ENCODE measurements at places on chromosomes 1 and 21. TPM values are rescaled to one million over a fixed set of nuclear protein-coding genes. Genes with fewer than 3 reads are reported as not detected.
A peak's percentile ranks its signal among the peaks of the same experiment; 100 is the strongest.

Gene SLC2A5
- 0.14 TPM for total RNA-seq

Gene DNAJC28
- total RNA-seq: 1.2 TPM

Gene CELA3B
- not detected for total RNA-seq

Gene SMAP2
- total RNA-seq: 20.9 TPM

Gene KPRP
- 0.78 TPM for total RNA-seq

GRCh38 chr21:31901315-31901714 lies 28.5 kb downstream of the HUNK start:
- no peak for DNase-seq

DNA sequence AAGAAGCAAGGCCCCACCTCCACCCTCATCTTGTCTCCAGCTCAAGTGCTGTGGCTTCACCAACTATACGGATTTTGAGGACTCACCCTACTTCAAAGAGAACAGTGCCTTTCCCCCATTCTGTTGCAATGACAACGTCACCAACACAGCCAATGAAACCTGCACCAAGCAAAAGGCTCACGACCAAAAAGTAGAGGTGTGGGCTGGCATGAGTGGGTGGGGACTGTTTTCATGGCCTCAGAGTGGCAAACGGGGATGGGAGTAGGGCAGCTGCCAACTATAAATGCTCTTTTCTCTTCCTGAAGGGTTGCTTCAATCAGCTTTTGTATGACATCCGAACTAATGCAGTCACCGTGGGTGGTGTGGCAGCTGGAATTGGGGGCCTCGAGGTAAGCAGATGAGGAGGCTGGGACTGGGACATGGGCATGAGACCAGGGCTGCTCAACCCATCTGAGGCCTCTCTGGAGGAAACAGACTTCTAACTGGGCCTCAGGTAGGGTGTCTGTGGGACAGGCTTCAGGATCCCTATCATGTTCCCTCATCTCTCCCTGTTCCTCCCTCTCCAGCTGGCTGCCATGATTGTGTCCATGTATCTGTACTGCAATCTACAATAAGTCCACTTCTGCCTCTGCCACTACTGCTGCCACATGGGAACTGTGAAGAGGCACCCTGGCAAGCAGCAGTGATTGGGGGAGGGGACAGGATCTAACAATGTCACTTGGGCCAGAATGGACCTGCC lies 8.8 kb upstream of the P3R3URF start:
- no peak for DNase-seq

GRCh38 chr21:39527664-39528381 lies 76.1 kb downstream of the SH3BGR start:
- DNase-seq: no peak

- no peak for DNase-seq
These were observed 85.5 kb downstream of the KCND3 start for GRCh38 chr1:111903871-111904449.

- no peak for DNase-seq
These were observed 142.4 kb downstream of the MACF1 start for GRCh38 chr1:39346872-39347271.

GRCh38 chr1:108685529-108685928 lies 6.6 kb upstream of the PRPF38B start:
- DNase-seq: no peak

DNA sequence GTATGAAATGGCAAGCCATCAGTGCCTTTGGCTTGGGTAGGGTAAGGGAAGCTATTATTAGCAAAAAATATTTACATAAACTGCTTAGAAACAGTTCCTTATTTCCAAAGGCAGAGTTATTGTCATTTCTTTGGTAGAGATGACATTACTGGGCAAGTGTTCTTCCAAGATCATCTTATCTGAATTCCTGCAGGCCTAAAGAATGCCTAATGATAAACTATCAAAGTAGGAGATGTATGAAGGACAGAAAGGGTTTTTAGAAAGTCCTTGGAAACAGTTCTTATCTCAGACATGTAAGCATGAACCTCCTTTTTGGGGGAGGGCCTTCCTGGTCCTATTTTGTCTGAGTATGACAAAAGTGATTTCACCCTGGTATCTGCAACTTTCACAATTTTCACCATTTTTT lies 5.1 kb upstream of the FRRS1 start:
- no peak for DNase-seq

- no peak for DNase-seq
These were observed 103.5 kb downstream of the HMCN1 start for GRCh38 chr1:185837711-185838110.

- DNase-seq: peak; percentile 85
These were observed 23.3 kb downstream of the KIRREL1 start for GRCh38 chr1:158016651-158017335.

GRCh38 chr1:235339746-235340145 lies 11.4 kb downstream of the GGPS1 start:
- no peak for DNase-seq

DNA sequence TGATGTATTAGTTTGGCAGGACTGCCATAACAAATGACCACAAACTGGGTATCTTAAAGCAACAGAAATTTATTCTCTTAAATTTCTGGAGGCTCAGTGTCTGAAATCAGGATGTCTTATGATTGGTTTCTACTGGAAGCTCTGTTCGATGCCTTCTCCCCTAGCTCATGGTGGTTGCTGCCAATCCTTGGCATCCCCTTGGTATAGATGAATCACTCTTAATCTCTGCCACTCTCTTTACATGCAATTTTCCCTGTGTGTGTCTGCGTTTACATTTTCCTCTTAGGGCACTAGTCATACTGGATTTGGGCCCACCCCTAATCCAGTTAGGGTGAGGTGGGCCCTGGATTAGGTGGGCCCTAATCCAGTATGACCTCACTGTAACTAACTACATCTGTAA lies 54.7 kb upstream of the MPC2 start:
- no peak for DNase-seq

GRCh38 chr1:103489935-103490334 lies 35.6 kb upstream of the RNPC3 start:
- peak; percentile 15 for DNase-seq

GRCh38 chr21:31282095-31282709 lies 61.9 kb downstream of the TIAM1 start:
- peak; percentile 76 for DNase-seq

GRCh38 chr21:46662765-46663500 lies 27.5 kb downstream of the PRMT2 start:
- no peak for DNase-seq

Measured in foreskin keratinocyte (primary cell).